ENCODE measurements at places on chromosomes 1 and 21. TPM values are rescaled to one million over a fixed set of nuclear protein-coding genes. Genes with fewer than 3 reads are reported as not detected.

HENMT1 gene
- 30.2 TPM for polyA plus RNA-seq

ATP6V1G3 gene
- not detected for polyA plus RNA-seq

SPATA45 gene
- polyA plus RNA-seq: 1.7 TPM

ARHGEF16 gene
- not detected for polyA plus RNA-seq

BGLAP gene
- not detected for polyA plus RNA-seq

LCE1E gene
- not detected for polyA plus RNA-seq

SORT1 gene
- polyA plus RNA-seq: 14.4 TPM

GRIK3 gene
- 2.2 TPM for polyA plus RNA-seq
